Cortex of kidney (tissue), 1 donor: ENCODE measurements at places on chromosomes 1 and 21.

DNA sequence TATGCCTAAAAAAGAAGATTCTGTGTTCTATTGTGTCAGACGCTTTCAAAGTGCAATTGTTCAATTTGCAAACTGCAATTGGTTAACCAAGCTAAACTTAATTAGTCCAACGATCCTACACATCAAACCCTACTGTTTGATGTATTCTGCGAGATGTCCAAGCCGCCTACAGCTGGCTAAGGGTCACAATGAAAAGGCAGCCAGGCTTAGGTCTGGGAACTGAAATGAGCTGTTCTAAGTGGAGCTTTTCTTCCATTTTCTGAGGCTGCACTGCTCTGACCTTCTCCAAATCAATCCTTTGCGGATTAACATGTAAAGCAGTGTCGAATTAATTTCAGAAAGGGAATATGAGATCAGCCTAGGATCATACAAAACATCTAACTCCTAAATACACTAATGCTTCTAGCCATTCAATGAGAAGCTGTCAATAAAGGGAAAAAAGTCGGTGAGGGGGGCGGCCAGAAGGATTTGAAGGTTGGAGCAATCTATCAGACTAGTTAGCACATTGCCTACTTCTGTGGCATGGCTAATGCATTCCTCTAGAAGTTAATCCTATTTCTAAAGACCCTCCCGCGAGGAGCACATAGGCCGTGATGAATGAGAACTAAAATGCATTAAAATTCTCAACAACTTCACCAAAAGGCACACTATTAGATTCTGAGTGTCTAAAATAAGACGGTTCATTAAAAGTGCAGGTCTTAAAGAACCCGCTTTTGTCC lies 119.0 kb downstream of the SIM2 start:
- no peak for DNase-seq

DNA sequence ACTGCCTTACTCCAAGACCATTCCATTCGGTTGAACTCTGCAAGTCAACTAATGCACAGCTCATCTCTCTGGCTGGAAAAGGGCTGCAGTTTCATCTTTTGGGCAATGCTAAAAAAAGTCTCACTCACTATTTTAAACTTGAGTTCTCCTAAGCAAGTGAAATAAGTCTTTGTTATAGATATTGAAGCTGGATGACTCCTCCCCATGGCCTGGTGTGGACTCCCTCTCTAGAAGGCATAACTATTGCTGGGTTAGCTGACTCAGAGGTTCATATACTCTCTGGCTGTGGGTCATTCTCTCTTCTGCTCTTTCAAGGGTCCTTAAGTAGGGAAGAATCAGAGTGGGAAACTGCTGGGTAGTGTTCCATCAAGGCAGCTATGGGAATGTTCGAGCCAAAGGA lies 88.0 kb downstream of the XCL2 start:
- no peak for DNase-seq

- no peak for DNase-seq
Observed at GRCh38 chr21:44722731-44723130, 11.4 kb upstream of the TSPEAR start.

DNA sequence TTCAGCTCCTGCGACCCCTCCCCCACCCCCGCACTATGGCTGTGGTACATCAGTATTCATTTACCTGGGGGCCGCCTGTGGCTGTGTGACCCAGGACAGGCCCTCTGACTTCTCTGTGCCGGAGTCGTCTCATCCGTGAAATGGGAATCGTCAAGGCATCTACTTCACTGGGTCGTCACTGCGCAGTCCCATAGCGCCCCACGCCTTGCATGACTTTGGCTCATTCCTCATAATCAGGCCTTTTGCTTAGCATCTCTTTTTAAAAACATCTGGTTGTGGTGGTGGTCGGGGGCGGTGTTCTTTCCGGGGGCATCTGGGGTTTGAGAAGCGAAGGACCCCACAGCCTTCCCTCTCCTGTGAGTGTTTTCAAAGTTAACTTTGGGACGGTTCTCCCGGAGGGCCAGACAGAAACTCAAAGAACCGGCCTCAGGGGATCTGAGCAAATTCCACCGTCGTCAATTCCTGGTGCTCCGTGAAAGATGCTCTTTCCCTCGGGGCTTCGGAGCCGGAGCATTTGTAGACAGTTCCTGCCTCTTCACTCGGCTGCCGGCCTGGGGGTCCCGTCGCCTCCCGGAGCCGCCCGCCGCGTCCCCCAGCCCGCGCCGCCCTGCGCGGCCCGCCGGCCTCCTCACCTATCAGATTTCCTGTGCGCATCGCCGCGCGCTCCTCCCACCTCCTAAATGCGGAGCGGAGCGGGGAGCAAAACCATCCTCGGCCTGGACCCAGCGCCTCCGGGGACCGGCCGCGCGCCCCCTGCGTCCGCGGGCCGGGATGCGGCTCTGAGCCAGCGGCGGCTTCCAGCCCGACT lies at the start of gene B3GALT5:
TSS of gene B3GALT5 (plus strand) at position 708 of the 808 bp plus-strand sequence. CDS start 47,620 bp downstream, outside the sequence.
- DNase-seq, result no peak

GRCh38 chr1:35644204-35644603 lies 2.9 kb upstream of the PSMB2 start:
- DNase-seq, result no peak

DNA sequence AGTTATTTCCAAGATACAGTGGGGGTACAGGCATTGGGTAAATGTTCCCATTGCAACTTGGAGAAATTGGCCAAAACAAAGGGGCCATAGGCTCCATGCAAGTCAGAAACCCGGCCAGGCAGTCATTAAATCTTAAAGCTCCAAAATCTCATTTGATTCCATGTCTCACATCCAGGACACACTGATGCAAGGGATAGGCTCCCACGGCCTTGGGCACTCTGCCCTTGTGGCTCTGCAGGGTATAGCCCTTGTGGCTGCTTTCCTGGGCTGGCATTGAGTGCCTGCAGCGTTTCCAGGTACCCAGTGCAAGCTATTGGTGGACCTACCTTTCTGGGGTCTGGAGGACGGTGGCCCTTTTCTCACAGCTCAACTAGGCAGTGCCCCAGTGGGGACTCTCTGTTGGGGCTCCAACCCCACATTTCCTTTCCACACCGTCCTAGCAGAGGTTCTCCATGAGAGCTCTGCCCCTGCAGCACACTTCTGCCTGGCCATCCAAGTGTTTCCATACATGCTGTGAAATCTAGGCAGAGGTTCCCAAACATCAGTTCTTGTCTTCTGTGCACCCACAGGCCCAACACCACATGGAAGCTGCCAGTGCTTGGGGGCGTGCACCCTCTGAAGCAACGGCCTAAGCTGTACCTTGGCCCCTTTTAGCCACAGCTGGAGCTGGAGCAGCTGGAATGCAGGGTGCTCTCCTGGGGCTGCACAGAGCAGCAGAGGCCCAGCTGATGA lies 67.2 kb downstream of the HS2ST1 start:
- DNase-seq, result no peak

DNA sequence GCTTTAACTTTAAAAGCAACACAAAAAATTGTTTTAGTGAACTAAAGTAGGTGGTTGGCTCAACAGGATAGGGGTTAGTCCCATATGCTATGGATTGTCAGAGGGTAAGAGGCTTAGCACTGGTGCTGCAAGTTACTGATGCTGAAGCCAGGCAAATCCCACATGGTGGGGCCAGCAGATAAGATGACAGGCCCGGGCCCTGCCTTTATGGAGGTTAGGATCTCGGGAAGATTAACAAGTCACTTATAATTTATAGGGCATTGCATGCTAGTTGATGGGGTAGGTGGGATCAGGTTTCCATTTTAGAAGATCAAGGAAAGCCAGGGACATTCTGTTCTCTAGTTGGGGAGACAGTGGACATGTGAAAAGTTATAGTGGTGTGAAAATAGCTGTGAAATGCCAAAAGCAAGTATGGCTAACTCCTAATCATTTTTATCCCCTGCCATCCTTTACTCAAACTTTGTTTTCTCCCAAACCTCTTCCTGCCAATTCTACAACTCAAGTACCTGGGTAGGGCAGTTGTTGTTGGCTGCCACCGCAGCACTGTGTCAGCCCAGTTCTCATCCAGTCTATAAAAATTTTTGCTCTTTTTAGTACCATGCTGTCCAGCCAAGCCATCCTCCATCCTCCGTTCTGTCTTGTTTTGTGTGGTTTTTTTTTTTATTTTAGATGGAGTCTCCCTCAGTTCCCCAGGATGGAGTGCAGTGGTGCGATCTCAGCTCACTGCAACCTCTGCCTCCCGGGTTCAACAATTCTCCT lies 10.3 kb downstream of the CHAF1B start:
- DNase-seq, result no peak

GRCh38 chr21:22657781-22658180 lies 1659.6 kb downstream of the NCAM2 start:
- DNase-seq, result no peak

GRCh38 chr1:1338278-1338677 lies 7.2 kb downstream of the TAS1R3 start:
- no peak for DNase-seq

DNA sequence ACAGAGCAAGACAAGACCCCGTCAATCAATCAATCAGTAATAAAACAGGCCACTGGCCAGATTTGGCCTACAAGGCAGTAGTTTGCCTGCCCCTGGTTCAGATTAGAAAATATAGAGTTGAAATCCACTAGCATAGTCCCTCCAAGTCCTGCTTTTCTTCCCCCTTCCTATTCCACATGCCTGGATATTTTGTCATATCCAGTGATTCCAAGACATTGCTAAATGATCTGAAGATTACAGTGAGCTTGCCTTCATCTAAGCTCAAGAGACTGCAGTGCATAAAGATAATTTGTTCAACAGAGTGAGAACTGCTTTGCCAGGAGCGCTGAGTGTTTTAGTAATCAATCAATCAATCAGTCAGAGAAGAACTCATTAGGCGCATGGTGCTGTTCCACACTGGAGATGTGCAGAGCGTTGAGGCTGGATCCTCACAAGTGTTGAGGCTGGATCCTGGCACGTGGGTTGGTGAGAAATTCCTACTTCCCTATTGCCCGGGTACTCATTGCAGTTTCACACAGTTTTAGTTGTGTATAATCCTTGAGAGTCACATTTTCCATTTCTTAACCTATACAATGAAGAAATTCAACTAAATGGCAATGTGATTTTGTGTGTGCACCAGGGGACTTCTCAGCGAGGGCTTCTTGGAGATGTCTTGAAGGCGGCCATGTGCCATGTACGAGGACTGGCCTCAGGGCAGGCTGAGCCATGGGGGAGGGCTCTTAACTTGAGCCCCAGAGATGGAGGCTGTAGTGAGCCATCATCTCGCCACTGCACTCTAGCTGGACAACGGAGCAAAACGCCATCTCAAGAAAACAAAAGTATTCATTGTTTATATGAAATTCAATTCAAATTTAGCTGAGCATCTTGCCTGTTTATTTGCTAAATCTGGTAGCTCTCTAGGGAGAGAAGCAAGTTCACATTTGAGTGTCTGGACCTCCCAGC lies 76.3 kb downstream of the TOMM20 start:
- no peak for DNase-seq

DNA sequence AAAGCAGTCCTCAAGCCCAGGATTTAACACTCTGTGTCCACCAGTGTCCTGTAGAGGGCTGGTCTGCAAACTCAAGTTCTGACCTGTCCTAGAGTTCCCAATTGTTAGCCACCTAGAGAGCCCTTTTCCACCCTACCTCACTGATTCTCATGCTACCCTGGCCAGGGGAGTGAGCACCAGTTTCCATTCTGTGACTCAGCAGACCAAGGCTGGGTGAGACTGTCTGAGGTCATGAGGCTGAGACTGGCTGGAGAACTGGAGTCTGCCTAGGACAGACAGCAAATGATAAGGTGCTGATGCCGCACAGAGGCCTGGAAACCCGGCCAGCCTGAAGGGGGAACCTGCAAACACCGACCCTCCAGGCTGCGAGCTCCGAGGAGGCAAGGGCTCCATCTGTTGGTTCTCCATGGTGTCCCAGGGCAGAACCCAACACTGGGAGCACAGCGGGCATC lies 13.7 kb downstream of the GLIS1 start:
- DNase-seq, result no peak

- no peak for DNase-seq
Observed at GRCh38 chr1:42891465-42892138, 45.2 kb downstream of the ZNF691 start.

DNA sequence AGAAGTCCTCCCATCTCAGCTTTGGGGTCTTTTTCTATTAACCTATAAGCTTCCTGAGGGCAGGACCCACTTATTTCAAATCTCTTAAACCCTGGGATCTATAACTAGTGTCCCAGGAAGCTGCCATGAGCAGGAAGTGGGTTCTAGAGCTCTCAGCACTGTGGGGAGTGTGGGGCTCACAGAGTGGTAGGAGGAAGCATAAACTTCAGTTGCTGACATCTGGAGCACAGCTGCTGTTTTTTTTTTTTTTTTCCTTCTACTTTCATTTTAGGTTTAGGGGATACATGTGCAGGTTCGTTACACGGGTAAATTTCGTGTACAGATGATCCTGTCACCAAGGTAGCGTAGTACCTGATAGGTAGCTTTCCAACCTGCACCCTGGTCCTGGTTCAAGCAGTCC lies 59.3 kb downstream of the AK4 start:
- no peak for DNase-seq

DNA sequence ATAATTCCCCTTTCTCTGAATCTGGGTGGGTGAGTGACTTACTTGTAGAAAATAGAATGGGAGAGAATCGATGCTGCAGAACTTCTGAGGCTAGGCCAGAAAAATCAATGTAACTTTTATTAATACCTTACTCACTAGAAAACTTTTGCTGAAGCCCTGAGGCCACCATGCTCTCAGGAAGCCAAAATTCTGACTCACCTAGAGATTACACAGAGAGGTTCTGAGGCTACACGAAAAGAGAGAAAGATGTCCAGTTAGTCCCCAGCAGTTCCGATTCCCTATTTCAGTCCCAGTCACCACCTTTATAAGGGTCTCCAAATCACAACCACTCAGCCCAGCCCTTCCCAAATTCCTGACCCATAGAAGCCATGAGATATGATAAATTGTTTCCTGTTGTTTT lies 135.2 kb downstream of the NTPCR start:
- no peak for DNase-seq

GRCh38 chr21:40687625-40688024 lies 159.3 kb downstream of the DSCAM start:
- DNase-seq, result no peak

GRCh38 chr1:27755286-27755685 lies 17.7 kb upstream of the STX12 start:
- no peak for DNase-seq

DNA sequence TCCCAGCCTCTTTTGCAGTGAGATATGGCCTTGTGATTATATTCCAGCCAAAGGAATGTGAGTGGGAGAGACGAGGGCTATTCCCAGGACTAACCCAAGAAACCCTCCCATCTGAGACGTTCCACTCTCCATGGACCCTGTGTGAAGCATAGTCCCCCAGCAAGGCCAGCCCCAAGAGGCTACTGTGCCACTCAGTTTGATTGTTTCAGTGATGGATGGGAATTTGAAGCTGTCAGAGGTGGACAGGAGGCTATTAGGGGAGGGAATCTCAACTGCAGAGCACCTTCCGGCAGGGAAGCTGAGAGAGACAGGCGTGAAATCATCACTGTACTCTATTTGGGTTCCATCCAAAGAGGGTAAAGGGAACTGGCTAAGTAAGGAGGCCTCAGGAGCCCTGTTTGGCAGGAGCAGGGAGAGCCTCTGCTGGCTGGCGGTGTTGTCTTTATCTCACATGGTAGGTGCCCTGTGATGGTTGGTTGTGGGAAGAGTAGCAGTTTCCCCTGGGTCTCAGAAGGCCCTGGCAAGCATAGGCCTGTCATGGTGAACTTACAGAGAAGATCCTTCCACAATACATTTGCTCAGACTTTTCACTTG lies 3.4 kb upstream of the TEX35 start:
- no peak for DNase-seq

- DNase-seq, result no peak
Observed at GRCh38 chr21:30391492-30392025, 4.3 kb upstream of the KRTAP13-1 start.
